ENCODE measurements at places on chromosomes 7 and 10. TPM values are rescaled to one million over a fixed set of nuclear protein-coding genes. Genes with fewer than 3 reads are reported as not detected.
A peak's percentile ranks its signal among the peaks of the same experiment; 100 is the strongest.

Gene HOGA1
- polyA plus RNA-seq, result 0.82 TPM

- DNase-seq, result no peak
Observed at GRCh38 chr10:66151346-66151745, 774.5 kb upstream of the LRRTM3 start.

Gene EMX2
- polyA plus RNA-seq, result 10.2 TPM

Gene PALD1
- polyA plus RNA-seq, result 18.9 TPM

DNA sequence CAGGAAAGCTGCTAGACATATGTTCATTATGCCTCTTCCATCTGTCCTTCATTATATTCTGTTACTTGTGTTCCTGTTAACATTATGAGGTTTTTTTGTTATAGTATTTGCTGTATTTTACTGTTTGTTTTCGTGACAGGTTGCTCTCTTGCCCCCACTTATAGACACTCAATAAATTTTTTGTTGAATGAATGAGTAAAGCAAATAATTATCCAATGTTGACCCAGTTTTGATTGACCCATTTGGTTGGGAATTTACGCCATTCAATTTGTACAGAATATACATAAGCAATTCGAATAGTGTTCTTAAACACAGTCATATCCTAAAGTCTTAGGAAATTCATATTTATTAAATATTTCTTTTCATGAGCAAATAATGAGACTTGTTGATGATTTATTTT, 11.8 kb downstream of the CCSER2 start:
- DNase-seq, result no peak

Gene BEND7
- polyA plus RNA-seq, result 7.3 TPM

Gene PLAU
- polyA plus RNA-seq, result 25.1 TPM

Gene GDF2
- polyA plus RNA-seq, result not detected

Gene PRSS1
- polyA plus RNA-seq, result not detected

GRCh38 chr7:140587243-140587642, 53.4 kb downstream of the DENND2A start:
- no peak for DNase-seq

GRCh38 chr7:81002421-81002820, 83.6 kb upstream of the SEMA3C start:
- peak; percentile 78 for DNase-seq
